Right renal cortex interstitium (tissue), 3 donors: ENCODE measurements at places on chromosomes 11 and 22. TPM values are rescaled to one million over a fixed set of nuclear protein-coding genes. Genes with fewer than 3 reads are reported as not detected.

SMTNL1 gene
- 0.12 TPM for polyA plus RNA-seq

CCDC73 gene
- 0.19 TPM for polyA plus RNA-seq

ACCSL gene
- not detected for polyA plus RNA-seq

ZNRD2 gene
- polyA plus RNA-seq = 42.9 TPM

APOA5 gene
- not detected for polyA plus RNA-seq

APOL3 gene
- polyA plus RNA-seq = 16.8 TPM

ART5 gene
- polyA plus RNA-seq = 2.3 TPM

TRIM22 gene
- polyA plus RNA-seq = 7.0 TPM
